SW480 (cell line): ENCODE measurements at places on chromosomes 1 and 21.

DNA sequence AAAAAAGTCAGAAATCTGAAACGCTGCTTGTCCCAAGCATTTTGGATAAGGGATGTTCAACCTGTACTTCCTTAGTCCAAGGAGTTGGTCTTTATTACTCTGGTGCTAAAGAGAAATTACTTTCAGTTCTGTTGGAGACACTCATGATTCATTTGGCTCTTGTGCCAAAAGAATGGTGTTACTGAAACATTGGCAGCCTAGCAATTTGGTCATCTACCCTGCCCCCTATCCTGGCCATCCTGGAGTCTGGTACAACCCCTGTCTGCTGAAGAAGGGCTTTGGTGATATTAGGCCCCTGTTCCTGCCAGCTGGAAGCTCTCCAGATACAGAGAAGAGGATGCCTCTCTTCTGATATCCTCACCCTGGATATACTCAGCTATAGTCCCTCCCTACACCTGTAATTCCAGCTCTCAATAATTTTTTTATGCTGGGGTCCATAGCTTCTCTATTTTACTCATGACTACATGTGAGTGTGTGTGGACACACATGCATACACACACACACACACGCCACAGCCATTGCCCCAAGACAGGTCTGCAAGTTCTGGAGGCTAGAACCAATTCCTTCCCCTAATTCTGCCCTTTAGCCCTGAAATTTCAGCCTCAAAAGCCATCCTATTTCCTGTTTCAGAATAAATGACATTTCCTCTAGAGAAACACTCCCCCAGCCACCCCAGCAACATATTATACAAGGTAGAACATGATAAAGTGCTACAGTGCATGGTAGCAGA is 40.0 kb downstream of the LHX8 start:
- no peak for DNase-seq

DNA sequence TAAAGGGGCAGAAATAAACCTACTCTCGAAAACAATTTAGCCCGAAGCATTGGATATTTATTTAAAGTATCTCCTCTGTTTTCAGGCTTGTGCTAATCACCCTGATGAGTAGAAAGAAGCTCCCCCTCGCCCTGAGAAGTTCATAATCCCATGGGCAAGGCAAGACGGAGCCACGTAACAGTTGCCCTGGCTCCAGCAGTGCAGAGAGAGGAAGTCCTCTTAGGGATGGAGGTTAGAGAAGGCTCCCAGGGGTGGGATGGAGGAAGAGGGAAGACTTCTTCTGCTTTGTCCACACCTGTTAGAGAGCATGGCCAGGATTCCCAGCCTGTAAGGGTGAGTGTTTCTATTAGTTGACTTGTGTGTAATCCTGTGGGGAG is 3.4 kb upstream of the GPR25 start:
- no peak for DNase-seq

DNA sequence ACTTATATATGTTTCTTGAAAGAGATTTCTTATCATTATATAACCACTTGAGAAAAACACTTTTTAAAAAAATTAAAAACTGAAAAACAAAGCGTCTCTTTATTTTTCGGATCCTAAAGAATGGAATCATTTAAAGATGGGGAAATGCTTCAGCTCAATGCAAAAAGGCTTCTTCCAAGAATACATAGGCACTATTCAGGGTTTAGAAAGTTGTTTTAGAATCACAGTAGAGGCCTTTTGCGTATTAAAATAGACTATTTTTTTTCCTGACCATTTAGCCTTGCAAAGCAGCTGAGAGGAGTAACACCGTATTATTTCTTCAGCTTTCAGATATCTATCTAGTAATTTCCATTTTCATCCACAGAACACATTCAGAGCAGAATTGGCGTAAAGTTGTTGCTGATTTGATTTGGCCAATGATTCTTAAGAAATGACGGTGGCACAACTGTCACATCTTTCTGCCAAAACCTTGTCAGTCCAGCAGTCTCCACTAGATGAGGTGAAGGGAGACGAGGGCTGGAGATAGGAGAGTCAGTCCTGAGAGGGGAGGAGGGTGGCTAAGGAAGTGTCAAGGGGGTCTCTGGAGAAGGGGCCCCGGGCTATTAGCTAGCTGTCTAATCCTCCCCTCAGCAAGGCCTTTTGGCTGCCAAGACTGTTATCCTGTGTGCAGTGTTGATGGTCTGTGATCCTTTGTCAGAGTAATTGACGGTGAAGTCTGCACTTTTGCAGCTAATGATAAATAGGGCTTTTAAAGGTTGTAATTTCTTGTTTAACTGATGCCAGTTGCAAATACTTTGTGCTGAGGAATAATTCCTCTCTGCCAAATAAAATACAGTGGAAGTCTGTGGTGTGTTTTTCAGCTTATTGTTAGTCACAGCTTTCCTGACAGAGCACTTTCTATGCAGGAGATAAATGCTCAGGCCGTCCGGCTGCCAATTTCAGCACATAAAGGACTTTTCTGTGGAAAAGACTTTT is 34.7 kb downstream of the PRRX1 start:
- no peak for DNase-seq

DNA sequence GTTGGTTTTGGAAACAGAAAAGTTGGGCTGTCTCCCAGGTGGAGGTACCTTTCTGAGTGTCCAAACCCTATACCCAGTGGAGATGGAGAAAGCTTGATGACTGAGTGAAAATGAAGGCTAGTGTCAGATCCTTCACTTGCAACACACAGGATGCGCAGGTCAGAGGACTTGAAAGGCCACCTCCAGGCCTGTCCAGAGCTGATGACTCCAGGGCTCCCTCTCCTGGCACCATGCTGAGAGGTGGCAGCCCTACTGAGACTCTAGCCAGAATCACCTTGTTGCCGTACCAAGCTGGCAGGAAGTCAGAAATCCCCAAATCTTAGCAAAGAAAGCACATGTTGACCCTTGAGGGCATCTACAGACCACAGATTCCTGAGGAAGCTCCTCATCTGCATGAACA is 16.4 kb downstream of the KNCN start:
- DNase-seq, result peak; percentile 52

GRCh38 chr1:77831566-77831965 is 52.1 kb downstream of the MIGA1 start:
- no peak for DNase-seq

DNA sequence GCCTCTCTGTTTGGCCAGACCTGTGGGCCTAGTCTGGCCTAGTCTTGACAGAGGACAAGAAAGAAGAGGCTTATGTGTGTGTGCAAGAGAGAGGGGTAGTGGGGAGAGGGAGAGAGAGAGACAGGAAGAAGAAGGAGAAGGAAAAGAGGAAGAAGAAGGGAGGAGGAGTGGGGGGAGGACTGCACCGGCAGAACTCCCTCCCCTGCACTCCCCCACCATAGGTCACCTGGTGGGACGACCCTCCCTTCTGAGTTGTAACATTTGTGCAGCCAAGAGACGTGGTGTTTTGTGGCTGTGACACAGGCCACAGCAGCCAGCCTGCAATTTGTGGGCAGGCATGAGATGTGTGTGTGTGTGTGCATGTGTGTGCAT is 4.3 kb downstream of the INAVA start:
- DNase-seq, result no peak

- no peak for DNase-seq
These were observed 418.3 kb downstream of the MATN1 start for GRCh38 chr1:30305061-30305460.

GRCh38 chr1:104182251-104182650 is 432.6 kb downstream of the AMY1C start:
- DNase-seq, result no peak

GRCh38 chr1:31127266-31127665 is 61.7 kb upstream of the PUM1 start:
- DNase-seq, result no peak

DNA sequence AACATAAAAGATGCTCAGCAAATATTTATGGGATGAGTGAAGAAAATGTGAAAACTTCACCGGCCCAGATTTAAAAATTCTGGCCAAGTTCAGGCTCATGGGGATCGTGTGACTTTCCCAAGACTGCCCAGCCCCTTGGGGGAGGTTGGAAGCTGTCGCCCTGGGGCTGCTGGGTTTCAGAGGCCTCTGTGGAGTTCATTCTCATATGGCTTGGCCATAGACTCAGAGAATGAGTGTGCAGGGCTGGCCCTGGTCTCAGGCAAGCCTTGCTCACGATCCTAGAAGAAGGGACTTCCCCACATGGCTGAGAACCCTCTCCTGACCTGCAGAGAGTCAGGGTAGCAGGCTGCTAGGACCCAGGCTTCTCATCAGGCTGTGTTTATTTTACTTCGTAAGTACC is 24.6 kb downstream of the PADI2 start:
- DNase-seq, result no peak

DNA sequence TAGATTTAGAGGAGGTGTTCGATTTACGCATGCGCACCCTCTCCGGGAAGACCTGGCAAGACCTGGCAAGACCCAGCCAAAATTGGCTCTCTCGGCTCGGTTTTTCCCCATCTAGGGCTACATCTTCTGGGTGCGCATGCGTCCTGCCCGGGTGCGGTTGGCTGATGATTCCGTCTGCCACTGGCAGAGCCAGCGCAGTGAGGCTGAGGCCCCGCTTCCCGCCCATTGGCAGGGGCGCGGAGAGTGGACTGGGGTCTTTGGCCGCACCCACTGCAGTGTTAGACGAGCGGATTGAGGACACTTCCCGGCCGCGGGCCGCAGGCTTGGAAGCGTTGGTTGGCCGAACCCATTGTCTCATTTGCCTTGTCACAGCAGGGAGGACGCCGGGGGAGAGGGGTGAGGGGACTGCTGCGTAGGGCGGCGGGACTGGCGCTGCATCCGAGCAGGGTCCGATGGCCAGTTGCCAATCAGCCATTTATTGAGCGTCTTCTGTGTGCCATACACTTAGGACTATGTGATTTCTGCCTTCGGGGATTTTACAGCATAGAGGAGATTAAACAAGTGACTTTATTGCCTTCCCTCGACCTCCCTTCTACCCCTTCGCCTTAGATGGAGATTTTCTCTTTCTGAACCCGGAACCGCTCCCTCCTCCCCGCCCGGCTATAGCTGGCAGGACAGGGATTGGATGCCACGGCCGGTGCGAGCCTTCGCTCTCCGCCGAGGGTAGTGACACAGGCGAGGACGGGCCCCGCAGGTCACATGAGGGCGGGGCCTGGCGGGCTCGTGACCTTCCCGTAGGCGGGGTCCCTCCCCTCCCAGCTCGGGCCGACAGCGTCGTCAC is 43.7 kb downstream of the MEF2D start:
- DNase-seq, result peak; percentile 96

- no peak for DNase-seq
These were observed 105.6 kb downstream of the EPHB2 start for GRCh38 chr1:22816067-22816775.

DNA sequence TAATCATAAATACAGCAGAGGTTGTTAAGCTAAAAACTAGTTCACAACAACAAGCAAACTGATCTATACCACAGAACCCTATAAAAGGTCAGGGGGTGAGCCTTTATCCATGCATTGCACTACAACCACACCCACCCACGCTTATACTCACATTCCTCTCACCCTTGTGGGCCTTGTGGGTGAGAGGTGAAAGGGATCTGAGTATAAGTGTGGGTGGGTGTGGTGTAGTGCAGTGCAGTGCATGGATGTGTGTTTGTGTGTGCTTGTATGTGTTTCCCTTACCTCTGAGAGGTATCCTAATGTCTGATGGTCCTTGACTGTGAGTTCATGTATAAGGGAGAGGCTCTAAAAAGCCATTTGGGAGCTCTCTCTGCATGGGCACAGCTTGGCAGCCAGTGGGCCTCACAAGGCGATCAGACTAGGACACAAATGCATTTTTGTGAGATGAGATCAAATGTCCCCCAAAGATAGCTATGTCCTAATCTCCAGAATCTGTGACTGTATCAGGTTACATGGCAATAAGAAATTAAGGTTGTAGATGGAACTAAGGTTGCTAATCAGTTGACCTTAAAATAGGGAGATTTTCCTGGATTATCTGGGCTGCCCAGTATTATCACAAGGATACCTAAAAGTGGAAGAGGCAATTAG is 95.5 kb upstream of the DPT start:
- peak; percentile 27 for DNase-seq

- no peak for DNase-seq
These were observed 17.6 kb upstream of the TNFRSF1B start for GRCh38 chr1:12148958-12149790.

- DNase-seq, result peak; percentile 6
These were observed 1.6 kb downstream of the NFIA start for GRCh38 chr1:61083807-61084440.

DNA sequence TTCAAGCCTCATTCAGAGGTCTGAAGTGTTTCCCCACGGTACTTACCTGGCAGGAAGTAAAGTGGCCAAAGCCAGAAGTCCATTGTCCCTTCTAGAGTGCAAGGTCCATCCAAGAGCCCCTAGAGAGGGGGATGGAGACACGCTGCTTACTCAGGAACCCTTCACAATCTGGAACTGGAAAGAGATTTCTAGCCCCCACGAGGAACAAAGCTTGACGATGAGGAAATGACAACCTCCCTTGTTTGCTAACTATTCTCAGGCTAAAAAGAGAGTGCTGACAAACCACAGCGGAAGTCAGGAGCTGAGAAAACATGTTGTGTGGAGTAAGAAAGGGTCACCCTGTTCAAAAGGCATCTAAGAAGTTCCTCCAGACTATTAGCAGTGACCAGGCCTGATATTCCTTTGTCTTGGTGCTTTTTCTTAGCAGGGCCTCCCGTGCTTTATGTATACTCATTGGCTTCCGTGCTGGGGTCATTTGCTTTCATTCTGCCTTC is at the start of gene FCMR:
FCMR (minus strand) TSS at position 170 of the 494 bp plus-strand sequence; CDS start at position 83, 87 bp downstream.
- DNase-seq, result no peak

- no peak for DNase-seq
These were observed 155.4 kb downstream of the CASZ1 start for GRCh38 chr1:10640843-10641553.

GRCh38 chr1:234683127-234683860 is 73.3 kb upstream of the IRF2BP2 start:
- DNase-seq, result no peak

DNA sequence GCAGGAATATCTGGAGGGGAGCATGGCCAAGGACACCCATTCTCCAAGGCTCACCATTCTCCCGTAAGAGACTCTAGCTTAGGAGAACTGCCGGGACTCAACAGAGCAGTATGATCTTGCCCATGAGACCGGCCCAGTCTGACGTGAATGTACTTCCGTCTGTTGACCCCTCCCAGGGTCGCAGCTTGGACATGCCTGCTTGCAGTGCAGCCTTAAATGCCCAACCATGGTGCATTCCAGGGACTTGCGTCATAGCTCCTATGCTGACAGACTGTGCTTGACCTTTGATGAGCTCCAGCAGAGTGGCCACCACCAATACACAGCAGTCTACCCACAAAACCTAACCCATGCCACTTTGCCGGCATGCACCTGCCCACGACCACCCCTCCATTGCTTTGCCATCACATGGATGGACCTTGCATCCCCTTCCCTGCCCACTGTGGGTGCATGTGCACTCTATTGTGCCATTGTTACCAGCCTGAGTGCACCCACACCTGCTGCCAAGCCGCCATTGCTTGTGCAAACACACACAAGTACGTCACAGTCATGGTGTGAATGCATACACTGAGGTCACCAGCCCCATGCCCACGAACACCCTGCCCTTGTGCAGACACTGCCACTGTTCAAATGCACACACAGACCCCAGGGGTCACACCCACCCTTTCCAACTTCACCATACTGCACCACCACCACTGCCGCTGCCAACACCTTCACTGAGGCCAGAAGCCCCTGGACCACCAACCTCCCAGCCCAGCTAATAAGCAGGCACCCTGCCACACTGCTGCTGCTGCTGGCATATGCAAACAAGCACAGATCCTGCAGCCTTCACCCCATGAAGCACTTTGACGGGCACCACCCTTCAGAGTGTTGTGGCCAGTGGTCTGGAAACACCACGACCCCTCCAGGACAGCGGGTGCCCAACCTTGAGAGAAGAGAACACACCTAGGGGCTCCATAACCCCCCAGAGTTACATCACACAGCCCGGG is 1141.3 kb downstream of the BRINP3 start:
- no peak for DNase-seq

- no peak for DNase-seq
These were observed 337.2 kb downstream of the LTN1 start for GRCh38 chr21:28655471-28655870.
